Activated naive CD4-positive, alpha-beta T cell treated with anti-CD3 and anti-CD28 coated beads for 36 hours (primary cell): ENCODE measurements at places on chromosomes 6 and 20. TPM values are rescaled to one million over a fixed set of nuclear protein-coding genes. Genes with fewer than 3 reads are reported as not detected.

DNA sequence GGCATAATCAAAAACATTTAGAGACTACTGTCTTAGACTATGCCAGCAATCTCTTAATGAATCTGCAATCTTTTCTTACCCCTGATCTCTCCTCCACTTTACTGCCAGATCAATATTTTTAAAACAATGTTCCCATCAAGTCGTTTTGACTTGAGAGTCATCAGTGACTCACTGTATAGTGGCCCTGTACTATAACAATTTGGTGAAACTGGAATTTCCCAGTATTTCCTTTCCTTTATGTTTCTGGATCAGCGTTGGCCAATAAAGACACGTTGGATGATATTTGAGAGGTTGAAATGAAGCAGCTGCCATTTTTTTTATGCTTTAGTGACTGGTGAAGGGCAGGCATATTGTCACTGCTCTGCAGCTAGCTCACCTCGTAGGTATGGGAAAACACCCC is 10.1 kb upstream of the SMIM13 start:
- no peaks in the 10 kb centered on the region for H3K4me1 ChIP-seq
- no peaks in the 10 kb centered on the region for H3K36me3 ChIP-seq
- no peak for DNase-seq
- H3K4me3 ChIP-seq, result no peak overlapping the region
- no peak overlapping the region for H3K27ac ChIP-seq

- no peaks in the 10 kb centered on the region for H3K27me3 ChIP-seq
- H3K27ac ChIP-seq, result no peak overlapping the region
- no peaks in the 10 kb centered on the region for H3K4me1 ChIP-seq
- DNase-seq, result no peak
Measured at GRCh38 chr20:50601511-50602431, 89.6 kb downstream of the RIPOR3 start.

DNA sequence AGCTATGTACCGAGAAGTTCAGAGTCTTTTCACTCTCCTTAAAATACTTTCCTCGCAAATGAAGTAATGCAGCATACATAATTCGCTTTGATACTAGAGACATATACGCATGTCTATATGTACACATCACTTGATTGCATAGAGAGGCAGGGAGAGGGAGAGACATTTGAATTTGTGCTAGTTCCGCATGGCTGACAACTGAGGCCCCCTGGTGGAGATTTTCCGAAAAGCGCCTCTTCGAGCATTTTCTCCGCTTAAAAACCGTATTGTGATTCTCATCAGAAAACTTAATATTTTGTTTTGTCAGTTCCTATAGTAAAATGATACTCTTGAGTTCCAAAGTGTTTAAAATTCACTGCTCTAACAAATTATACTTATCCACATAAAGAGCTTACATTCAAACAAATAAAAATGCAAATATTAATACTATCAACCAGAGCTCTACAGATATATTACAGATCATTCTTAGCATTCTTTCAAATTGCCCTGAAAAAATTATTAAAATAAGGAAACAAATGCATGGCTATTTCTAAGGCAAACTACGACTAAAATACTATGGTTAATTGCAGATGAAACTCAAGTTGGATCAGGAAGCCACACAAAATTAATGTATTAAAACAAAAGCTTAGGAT is 637 bp downstream of the MYLK4 start:
- peaks cover 8% of the 10 kb centered on the region for H3K27me3 ChIP-seq
- no peak overlapping the region for H3K27ac ChIP-seq
- no peak overlapping the region for H3K4me3 ChIP-seq
- DNase-seq, result peak; percentile 83

GRCh38 chr6:91694016-91694654 is 1107.3 kb upstream of the MAP3K7 start:
- H3K27me3 ChIP-seq, result no peaks in the 10 kb centered on the region
- H3K27ac ChIP-seq, result no peak overlapping the region
- DNase-seq, result no peak
- no peaks in the 10 kb centered on the region for H3K36me3 ChIP-seq
- no peak overlapping the region for H3K4me3 ChIP-seq

GRCh38 chr6:119463081-119463626 is 113.6 kb upstream of the MAN1A1 start:
- no peaks in the 10 kb centered on the region for H3K27me3 ChIP-seq
- no peak overlapping the region for H3K27ac ChIP-seq
- no peaks in the 10 kb centered on the region for H3K36me3 ChIP-seq
- H3K4me3 ChIP-seq, result no peak overlapping the region
- peaks cover 7% of the 10 kb centered on the region for H3K4me1 ChIP-seq

DNA sequence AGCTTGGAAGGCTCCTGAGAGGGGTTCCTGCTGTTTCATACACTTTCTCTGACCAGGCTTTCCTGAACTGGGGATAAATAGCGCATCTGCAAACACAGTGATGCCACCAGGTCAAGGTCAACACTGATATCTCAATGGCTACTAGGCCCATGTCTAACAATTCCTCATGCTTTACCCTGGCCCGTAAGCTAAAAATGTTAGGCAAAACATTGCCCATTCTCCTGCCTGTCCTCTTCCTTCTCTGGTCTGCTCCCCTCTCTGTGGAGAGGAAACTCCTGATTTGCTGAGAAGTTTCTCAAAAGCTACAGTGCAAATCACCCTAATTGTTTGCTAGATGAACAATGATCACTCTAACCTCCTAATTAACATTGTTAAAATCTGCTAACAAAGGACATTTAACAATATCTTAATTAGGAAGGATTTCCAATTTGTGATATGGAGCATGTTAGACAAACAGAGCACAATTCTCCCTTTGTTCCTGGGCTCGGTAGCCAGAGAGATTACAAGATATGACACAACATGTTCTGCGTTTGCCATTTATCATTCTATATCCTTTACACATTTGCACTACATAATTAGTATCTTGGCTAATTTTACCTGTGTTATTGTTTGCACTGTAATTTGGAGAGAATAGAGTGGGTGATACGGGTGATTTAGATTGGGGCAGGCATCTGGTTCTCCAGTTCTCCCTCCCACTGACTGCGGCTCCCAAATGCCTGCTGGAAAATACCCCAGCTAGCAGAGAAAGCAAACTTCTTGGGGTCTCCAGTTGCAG is 266.8 kb downstream of the CD83 start:
- H3K4me1 ChIP-seq, result peaks cover 35% of the 10 kb centered on the region
- no peaks in the 10 kb centered on the region for H3K36me3 ChIP-seq
- no peak for DNase-seq

DNA sequence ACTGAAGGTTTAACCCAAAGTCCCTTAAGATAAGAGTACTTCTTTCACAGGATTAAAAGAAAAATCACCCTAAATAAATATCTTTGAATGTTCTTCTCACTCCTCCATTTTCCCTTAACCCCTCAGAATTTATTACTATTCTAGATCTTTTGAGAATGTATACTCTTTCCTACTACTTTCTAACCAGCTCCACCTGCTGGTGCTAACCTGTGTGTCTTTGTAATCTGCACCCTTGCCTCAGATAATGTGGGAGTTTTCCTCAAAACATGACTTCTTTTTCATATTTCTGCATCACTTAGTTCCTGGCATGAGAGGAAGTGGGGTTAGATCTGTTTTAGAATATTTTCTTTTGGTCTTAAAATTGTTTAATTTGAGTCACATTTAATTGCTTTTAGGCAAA is 394.2 kb downstream of the BMP2 start:
- DNase-seq, result no peak
- no peaks in the 10 kb centered on the region for H3K36me3 ChIP-seq
- no peaks in the 10 kb centered on the region for H3K4me1 ChIP-seq
- H3K27me3 ChIP-seq, result no peaks in the 10 kb centered on the region
- no peak overlapping the region for H3K4me3 ChIP-seq

GRCh38 chr6:40000964-40001515 is 66.8 kb upstream of the MOCS1 start:
- no peak overlapping the region for H3K4me3 ChIP-seq
- no peaks in the 10 kb centered on the region for H3K36me3 ChIP-seq
- no peaks in the 10 kb centered on the region for H3K4me1 ChIP-seq
- no peak for DNase-seq
- H3K27me3 ChIP-seq, result peaks cover 17% of the 10 kb centered on the region
- H3K27ac ChIP-seq, result no peak overlapping the region

GRCh38 chr20:25310921-25311728 is 63.2 kb downstream of the PYGB start:
- H3K27ac ChIP-seq, result peak overlapping the region; percentile 76

- H3K27ac ChIP-seq, result no peak overlapping the region
- DNase-seq, result no peak
- no peak overlapping the region for H3K4me3 ChIP-seq
- peaks cover 4% of the 10 kb centered on the region for H3K36me3 ChIP-seq
- peaks cover 69% of the 10 kb centered on the region for H3K27me3 ChIP-seq
- no peaks in the 10 kb centered on the region for H3K4me1 ChIP-seq
Measured at GRCh38 chr20:22572491-22572890, 11.9 kb downstream of the FOXA2 start.

DNA sequence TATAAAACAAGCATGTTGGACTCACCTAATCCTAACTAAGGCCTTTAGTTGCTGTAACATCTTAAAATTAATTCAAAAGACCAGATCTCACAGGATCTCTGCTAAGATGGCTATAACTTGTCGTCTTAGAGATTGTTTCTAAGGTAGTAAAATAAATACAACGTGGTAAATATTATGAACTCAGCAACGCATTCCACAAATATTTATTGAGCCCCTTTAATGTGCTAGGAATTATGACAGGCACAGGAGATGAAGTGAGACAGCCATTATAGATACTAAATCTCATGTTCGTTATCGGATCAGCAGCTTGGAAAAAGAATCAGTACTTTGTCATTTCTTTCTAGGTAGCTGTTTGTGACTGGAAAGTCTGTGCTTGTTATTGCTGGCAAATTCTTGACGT is 20.9 kb upstream of the MCM3 start:
- H3K4me3 ChIP-seq, result no peak overlapping the region
- H3K36me3 ChIP-seq, result no peaks in the 10 kb centered on the region
- no peaks in the 10 kb centered on the region for H3K27me3 ChIP-seq
- no peak for DNase-seq

DNA sequence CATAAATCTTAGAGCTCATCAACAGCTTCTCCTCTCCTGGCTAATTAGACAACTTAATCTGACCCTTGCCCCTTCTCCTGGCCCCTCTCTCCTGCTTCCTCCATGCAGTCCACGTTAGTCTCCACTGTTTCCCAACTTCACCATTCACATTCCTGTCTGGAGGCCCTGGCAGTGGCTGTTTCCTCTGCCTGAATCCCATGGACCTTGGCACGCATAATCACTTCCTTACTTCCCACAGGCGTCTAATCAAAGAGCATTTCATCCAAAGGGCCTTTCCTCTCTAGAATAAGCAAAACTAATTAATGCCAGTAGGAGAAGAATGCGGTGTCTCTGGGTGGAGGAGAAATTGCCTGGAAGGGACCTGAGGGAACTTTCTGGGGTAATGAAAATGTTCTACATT is 16.4 kb upstream of the XRN2 start:
- H3K4me3 ChIP-seq, result no peak overlapping the region
- peaks cover 15% of the 10 kb centered on the region for H3K27me3 ChIP-seq
- no peaks in the 10 kb centered on the region for H3K4me1 ChIP-seq
- H3K27ac ChIP-seq, result no peak overlapping the region

GRCh38 chr20:44302026-44302669 is 8.9 kb downstream of the FITM2 start:
- DNase-seq, result no peak
- no peak overlapping the region for H3K4me3 ChIP-seq
- no peaks in the 10 kb centered on the region for H3K27me3 ChIP-seq
- peaks cover 2% of the 10 kb centered on the region for H3K36me3 ChIP-seq
- peaks cover 6% of the 10 kb centered on the region for H3K4me1 ChIP-seq
- no peak overlapping the region for H3K27ac ChIP-seq

DNA sequence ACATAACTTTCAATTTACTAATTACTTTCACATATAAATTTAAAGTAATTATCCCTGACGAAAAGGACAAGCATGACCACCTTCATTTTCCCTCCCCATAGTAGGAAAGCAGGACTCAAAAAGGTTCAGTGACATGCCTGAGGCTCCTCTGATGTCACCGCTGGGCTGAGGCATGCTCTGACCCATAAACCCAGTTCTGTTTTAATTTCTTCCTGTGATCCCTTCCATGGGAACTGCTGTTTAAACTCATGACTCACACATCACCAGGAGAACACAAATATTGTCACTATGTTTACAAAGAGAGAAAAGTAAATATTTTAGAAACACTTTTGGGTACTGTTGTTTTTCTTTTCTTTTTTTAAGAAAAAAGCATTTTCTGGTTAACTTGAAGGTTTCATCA is 38.0 kb upstream of the NR2E1 start:
- no peaks in the 10 kb centered on the region for H3K4me1 ChIP-seq
- peaks cover 68% of the 10 kb centered on the region for H3K27me3 ChIP-seq
- H3K36me3 ChIP-seq, result no peaks in the 10 kb centered on the region
- no peak for DNase-seq

DNA sequence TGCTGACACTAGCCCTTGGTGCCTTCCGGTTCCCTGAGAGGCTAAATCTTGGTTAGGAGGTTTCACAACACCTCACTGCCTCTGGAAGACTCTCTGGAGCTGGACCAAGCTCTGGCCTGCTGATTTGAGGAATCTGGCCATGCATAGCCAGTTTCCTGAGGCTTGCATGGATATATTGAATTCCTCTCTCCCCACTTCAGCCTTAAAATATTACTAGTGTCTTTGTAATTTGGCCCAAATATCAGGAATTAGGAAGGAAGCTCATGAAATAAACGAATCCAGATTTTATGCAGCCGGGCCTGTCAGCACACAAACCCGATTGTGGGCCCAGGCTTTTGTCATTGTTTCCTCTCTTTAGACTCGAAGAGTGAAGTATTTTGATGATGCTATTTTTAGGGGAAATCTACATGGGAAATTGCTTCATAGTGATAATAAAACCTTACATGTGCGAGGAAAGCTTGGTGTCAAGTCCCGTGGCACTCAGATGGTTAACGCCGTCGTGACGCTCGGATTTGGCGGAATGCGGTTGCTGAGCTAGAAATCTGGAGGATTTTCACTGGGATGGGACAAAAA is 144.4 kb downstream of the PHACTR3 start:
- H3K27me3 ChIP-seq, result peaks cover 5% of the 10 kb centered on the region
- no peak for DNase-seq
- no peak overlapping the region for H3K27ac ChIP-seq
- H3K36me3 ChIP-seq, result no peaks in the 10 kb centered on the region
- H3K4me1 ChIP-seq, result no peaks in the 10 kb centered on the region

Gene EYA2
- not detected for total RNA-seq

Gene SLC26A8
- total RNA-seq, result not detected

Gene MACROD2
- not detected for total RNA-seq

Gene BEND6
- not detected for total RNA-seq

Gene RAET1L
- not detected for total RNA-seq

Gene OLIG3
- not detected for total RNA-seq

Gene TMEM200A
- not detected for total RNA-seq
